ENCODE measurements at places on chromosomes 1 and 21. TPM values are rescaled to one million over a fixed set of nuclear protein-coding genes. Genes with fewer than 3 reads are reported as not detected.

- no peak for DNase-seq
Observed at GRCh38 chr1:161068306-161069234, 1.1 kb downstream of the ARHGAP30 start.

GRCh38 chr1:193264313-193265065 lies 78.1 kb upstream of the B3GALT2 start:
- no peak for DNase-seq

GRCh38 chr1:204367956-204368355 lies 8.2 kb upstream of the PLEKHA6 start:
- DNase-seq, result no peak

DNA sequence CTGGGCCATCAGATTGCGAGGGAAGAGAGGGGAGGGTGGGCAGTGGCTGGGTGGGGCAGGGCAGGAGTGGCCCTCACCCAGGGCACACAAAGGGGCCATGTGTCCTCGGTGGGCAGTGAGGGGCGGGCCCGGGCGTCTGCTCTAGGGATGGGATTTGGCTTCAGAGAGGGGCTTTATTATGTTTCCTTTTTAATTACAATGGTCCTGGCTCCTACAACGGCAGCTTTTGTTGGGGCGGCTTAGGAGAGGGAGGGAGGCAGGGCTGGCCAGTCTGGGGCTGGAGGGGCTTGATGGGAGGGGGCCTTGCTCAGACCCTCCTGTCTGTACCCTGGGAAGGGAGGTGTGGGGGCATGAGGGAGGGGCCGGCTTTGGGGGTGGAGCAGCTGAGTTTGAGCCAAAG lies 102.8 kb upstream of the WNT4 start:
- DNase-seq, result no peak

GRCh38 chr1:95021119-95021518 lies 51.6 kb downstream of the ALG14 start:
- DNase-seq, result no peak

DNA sequence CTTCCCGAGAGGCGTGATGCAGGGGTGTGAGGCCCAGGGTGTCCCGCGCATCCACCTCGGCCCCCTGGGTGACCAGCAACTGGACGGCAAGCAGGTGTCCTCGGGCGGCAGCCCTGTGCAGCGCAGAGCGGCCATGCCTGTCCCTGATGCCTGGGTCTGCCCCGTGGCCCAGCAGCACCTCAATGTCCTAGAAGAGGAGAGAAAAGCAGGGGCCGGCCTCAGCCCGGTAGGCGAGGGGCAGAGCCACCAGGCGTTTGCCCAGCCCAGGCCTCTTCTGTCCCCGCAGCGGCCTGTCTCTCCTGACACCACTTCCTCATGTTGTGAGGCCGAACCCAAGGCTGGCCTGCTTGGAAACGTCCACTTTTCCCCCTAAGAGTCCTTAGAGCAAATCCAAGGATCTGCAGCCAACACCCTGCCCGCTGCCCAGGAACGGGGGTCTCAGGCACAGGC lies 1.7 kb downstream of the ANKRD65 start:
- DNase-seq, result no peak

- no peak for DNase-seq
Observed at GRCh38 chr21:35376406-35377135, 327.5 kb upstream of the RUNX1 start.

GRCh38 chr1:74531796-74532195 lies 19.4 kb upstream of the LRRC53 start:
- no peak for DNase-seq

GRCh38 chr1:212587016-212587887 lies 21.3 kb upstream of the ATF3 start:
- DNase-seq, result no peak

DNA sequence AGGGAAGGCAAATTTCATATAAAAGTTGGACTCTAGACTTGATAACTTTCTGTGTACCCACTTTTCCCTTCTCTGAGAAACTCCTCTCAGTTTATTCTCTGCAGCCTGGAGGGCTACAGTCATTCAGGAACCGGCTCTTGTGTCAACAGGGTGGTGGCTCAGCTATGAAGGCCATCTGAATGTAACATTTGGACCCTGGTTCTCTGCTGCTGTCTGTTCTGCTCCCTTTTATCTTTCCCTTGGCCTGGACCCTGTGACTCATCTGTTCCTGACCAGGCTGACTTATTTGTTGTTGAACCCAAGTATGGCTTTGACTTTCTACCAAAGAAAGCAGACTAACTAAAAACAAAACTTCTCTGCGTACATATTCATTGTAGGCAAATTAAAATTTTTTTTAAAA lies 75.4 kb downstream of the CENPF start:
- DNase-seq, result no peak

DNA sequence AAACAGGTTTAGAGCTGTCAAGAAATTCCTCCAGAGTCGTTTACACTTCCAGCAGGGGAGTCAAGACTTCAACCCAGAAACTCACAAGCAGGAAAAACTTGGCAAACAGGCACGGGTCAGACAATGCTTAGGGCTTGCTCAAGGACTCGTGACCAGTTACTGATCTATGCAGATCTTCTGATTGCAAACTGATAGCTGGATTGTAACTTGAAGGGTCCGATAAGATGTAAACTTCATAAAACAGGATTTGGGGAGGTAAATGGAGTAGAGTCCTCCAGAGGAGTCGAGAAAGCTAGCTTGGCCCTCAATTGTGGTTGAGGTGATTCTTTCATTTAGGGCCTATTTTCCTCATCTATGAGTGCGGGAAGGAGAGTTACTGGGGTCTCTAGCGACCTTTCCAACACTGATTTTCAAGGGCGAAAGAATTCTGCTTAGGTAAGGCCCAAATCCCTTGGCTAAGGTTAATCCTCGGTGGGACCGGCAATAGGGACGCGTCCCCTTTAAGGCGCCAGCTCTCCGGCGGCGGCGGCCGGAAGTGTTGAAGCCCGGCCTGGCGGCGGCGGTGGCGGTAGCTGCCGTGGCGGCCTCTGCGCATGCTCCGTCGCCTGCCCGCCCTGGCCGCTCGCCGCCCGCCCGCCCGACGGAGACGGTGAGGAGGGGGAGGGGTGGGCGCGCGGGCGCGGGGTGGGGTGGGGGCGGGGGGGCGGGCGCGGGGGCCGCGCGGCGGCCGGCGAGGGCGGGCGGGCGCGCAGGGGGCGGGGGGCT lies at the start of gene GMEB1:
GMEB1 (plus strand) TSS at position 594 of the 765 bp plus-strand sequence. CDS start 14,829 bp downstream, outside the sequence.
- DNase-seq, result no peak

DNA sequence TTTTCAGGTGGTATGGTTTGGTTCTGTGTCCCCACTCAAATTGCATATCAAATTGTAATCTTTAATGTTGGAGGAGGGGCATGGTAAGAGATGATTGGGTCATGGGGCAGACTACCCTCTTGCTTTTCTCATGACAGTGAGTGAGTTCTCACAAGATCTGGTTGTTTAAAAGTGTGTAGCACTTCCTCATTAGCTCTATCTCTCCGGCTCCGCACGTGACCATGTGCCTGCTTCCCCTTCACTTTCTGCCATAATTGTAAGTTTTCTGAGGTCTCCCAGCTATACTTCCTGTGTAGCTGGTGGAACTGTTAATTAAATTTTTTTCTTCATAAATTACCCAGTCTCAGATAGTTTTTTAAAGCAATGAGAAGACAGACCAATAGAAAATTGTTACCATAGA lies 843.2 kb downstream of the AMY1C start:
- DNase-seq, result no peak

GRCh38 chr1:79079770-79080169 lies 73.2 kb upstream of the ADGRL4 start:
- peak; percentile 96 for DNase-seq

DNA sequence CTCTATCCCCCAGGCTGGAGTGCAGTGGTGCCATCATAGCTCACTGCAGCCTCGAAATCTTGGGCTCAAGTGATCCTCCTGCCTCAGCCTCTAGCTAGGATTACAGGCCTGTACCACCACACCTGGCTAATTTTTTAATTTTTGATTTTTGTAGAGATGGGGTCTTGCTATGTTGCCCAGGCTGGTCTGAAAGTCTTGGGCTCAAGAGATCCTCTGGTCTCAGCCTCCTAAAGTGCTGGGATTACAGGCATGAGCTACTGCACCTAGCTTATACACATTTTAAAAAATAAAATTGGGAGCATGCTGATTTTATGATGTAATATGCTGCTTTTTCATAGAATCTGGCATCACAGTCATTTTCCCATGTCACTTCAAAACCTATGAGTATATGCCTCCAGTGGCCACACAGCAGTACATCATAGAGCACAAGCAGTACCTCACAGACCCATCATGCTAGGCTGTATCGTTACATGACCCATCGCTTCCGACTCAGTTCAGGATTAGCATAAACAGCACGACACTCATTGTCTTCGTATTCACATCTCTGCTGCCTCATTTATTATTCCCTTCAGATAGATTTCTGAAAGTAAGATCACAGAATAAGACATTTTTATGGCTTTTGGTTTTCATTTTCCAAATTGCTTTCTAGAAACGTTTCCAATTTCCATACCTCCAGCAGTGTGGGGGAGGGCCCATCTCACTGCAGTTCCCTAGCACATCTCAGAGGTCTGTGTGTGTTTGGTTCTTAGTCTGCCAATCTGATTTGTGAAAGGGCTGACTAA lies 35.9 kb upstream of the CCSAP start:
- no peak for DNase-seq

The ATAD3B gene
- total RNA-seq, result 91.2 TPM

The NCMAP gene
- 0.80 TPM for total RNA-seq

The MCOLN2 gene
- 2.5 TPM for total RNA-seq

The FCRL2 gene
- not detected for total RNA-seq

The HMGB4 gene
- total RNA-seq, result not detected

The RRP1B gene
- 49.2 TPM for total RNA-seq

The THBS3 gene
- total RNA-seq, result 4.9 TPM

The KRTAP21-2 gene
- total RNA-seq, result not detected

The SPATA21 gene
- not detected for total RNA-seq

Data from epithelial cell of proximal tubule (primary cell).